ENCODE measurements at places on chromosomes 1 and 21.

GRCh38 chr1:42013881-42014470 is 95.3 kb upstream of the HIVEP3 start:
- no peak for DNase-seq

GRCh38 chr1:226325178-226325577 is 16.2 kb upstream of the LIN9 start:
- DNase-seq, result no peak

- DNase-seq, result no peak
Measured at GRCh38 chr1:159853417-159854115, 8.9 kb downstream of the VSIG8 start.

- DNase-seq, result no peak
Measured at GRCh38 chr1:170700842-170701615, 37.1 kb downstream of the PRRX1 start.

DNA sequence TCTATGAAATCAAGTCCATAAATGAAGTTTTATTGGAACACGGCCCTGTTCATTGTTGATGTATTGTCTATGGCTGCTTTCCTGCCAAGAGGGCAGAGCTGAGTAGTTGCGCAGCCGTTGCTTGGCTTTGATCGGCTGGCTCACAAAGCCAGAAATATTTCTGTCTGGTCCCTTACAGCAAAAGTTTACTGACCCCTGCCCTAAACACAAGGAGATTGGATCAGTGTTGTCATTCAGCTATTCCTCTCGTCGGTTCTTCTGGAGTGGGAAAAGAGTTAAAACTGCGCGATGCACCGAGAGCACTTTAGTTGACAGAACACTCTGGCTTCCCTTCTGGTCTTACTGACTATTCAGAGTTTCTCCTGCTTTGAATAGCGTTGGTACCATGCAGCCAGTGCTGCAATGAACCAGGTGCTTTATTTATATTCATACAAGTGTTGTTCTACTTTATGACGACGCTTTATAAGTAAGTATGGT is 868 bp downstream of the ZBTB40 start:
- no peak for DNase-seq

- DNase-seq, result no peak
Measured at GRCh38 chr1:2952371-2952770, 68.9 kb upstream of the ACTRT2 start.

DNA sequence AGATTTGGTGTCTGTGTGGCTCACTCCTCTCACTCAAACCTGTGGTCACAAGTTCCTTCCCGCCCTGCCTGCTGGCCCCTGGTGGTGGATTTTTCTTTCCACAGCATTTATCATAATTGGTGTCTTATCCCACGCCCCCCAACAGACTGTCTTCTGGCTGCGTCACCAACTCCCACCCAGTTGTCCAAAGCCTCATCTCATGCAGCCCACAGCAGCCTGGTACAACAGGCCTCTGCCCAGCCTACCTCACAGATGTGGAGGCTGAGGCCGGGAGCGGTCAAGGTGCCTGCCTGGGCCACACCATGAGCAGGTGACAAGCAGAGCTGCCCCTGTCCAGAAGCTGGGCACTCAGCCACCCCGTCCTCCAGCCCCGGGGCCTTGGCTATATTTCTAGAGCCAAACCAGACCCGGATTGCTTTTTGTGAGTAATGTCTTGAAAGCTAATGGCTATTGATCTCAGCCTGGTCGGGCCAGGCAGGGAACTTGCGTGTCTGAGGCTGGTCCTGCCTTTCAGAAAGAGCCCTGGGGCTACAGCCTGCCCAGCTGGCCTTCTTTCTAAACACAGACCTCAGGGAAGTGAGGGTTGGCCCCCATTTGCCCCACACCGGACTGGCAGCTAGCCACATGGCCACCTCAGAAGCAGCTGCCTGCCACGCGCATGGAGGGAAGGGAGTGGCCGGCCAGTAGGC is 2.6 kb downstream of the KCNAB2 start:
- DNase-seq, result no peak

DNA sequence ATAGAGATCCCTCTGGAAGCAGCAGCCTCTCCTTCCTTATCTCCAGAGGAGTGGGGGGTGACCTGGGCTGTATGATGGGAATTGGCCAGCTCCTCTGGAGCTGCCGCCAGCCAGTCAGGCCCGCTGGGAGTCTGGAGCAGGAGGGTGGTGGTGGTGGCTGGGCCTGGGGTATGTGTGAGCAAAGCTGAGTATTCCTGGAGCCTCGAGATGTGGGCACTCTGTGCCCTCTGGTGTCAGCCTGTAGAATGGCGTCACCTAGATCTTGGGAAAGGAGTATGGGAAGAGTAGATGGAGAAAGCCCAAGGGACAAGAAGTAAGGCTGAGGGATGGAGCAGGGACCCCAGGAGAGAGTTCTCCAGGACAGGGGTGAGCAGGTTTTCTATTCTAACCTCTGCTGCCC is 16.0 kb downstream of the VANGL2 start:
- DNase-seq, result no peak

DNA sequence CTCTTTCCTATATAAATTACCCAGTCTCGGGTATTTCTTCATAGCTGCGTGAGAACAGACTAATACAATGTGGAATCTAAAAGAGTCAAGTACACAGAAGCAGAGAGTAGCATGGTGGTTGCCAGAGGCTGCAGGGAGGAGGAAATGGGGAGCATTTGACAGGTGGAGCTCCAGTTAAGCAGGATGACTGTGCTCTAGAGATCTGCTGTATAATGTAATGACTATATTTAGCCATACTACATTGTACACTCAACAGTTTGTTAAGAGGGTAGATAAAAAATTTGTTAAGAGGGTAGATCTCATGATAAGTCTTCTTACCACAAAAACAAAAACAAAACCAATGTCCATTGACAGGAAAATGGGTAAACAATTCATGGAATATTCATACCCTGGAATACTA is 82.1 kb downstream of the MT1HL1 start:
- no peak for DNase-seq

DNA sequence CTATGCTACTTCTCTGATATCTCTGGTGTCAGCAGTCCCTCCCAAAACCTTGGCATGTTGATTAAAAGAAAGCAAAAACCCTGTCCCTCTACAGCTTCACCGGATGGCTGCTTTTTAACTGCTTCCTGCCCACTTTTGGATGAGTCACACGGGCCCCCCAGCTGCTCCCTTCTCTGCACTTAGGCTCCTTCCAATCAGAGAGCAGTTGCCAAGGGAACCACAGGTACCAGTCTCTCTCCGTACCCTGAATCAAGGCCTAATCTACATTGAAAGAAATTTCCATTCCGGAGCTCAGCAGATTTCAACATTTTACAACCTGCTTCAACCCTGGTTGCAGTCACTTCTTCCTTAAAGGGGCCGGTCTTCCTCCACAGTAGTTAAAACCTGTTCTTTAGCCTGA is 70.6 kb upstream of the GJB5 start:
- DNase-seq, result peak; percentile 73

Measured in NCI-H1436 treated with DMSO at 0.1 percent for 48 hours (cell line).